ENCODE measurements at places on chromosomes 12 and 14. TPM values are rescaled to one million over a fixed set of nuclear protein-coding genes. Genes with fewer than 3 reads are reported as not detected.

The GOLGA3 gene
- total RNA-seq: 24.1 TPM

The GPR68 gene
- 0.30 TPM for total RNA-seq

The TMEM30B gene
- 0.25 TPM for total RNA-seq

The GPR137C gene
- 0.15 TPM for total RNA-seq

The CARMIL3 gene
- 0.48 TPM for total RNA-seq

The FICD gene
- total RNA-seq: 3.1 TPM

The ISCA2 gene
- 39.0 TPM for total RNA-seq

The IL22 gene
- not detected for total RNA-seq

The GABARAPL1 gene
- 39.6 TPM for total RNA-seq

The SLC48A1 gene
- total RNA-seq: 24.8 TPM

The PPTC7 gene
- 32.0 TPM for total RNA-seq

The GDF3 gene
- not detected for total RNA-seq

The SH2B3 gene
- 4.6 TPM for total RNA-seq

The KRT74 gene
- not detected for total RNA-seq

The TAS2R30 gene
- not detected for total RNA-seq

The TDP1 gene
- total RNA-seq: 12.7 TPM

The FRMD6 gene
- total RNA-seq: 41.9 TPM
